ENCODE measurements at places on chromosomes 3 and 15. TPM values are rescaled to one million over a fixed set of nuclear protein-coding genes. Genes with fewer than 3 reads are reported as not detected.

DNA sequence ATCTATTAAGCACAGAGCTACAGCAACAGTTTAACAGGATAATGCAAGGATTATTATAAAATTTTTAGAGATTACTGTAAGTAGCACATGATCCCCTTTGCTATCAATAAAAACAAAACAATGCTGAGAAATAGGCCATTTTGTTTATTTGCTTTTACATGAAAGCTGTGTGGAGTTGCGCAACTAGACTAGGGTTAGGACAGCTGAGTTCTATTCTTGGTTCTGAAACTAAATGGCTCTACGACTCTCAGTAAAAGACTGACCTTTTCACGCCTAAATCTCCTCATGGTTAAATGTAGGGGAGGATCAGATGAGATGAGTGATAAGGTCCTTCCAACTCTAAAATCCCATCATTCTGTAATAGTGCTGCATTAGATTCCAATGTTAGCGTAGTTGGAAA is 25.0 kb downstream of the KCNMB2 start:
- DNase-seq = no peak

- DNase-seq = no peak
Observed at GRCh38 chr3:165125836-165126235, 47.5 kb upstream of the SI start.

DNA sequence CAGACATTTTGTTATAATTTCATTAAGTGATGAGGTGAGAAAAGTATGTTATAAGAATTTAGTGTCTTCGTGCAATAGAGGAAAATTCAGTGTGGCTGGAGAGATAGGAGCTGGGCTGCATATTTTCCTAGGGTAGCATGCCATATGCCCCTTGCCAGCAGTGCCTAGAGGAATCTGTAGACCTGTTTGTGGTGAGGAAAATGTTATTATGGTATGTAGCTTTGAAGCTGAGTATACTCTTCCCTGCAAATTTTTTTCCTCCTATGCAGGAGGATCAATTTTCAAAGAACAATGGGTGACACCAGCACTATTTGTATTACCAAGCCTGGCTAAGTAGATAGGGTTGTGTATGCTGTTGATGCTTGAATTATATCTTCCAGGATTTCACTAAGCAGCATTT is 200.6 kb downstream of the EDEM1 start:
- no peak for DNase-seq

DNA sequence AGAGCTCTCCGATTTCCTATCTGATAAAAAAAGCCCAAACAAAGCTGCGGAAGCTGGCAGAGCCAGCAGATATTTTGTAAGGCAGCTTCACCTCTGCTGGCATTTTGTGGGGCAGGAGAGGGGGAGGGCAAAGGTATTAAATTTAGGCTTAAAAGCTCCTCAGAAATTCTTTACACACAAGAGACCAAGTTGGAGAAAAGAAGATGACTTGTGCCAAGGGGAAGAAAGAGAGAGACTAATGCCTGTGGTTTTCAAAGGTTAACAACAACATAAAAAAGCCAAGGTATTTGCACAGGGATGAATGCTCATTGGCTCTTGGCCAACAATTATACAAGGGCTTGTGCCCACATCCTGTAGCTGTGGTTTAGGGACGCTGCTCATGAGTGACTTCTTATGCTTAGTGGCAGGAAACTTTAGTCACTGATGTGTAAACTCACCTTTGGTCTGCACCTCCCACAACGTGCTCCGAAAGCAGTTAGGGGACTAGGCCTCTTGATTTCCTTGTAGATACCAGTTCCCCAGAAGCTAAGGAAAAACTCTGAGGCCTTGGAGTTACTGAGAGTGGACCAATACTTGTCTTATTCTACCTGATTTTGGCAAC is 152.9 kb downstream of the TPRG1 start:
- no peak for DNase-seq

DNA sequence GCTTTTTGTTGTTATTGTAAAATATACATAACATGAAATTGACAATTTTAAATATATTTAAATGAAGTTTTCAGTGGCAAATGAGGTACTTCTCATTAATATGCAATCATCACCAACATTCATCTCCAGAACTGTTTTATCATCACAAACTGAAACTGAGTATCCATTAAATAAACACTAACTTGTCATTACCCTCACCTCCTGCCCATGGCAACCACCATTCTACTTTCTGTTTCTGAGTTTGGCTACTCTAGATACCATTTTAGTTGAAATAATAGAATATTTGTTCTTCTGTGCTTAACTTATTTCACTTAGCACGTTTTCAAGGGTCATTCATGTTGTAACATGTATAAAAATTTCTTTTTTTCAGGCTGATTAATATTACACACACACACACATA is 834.3 kb downstream of the PLOD2 start:
- no peak for DNase-seq

DNA sequence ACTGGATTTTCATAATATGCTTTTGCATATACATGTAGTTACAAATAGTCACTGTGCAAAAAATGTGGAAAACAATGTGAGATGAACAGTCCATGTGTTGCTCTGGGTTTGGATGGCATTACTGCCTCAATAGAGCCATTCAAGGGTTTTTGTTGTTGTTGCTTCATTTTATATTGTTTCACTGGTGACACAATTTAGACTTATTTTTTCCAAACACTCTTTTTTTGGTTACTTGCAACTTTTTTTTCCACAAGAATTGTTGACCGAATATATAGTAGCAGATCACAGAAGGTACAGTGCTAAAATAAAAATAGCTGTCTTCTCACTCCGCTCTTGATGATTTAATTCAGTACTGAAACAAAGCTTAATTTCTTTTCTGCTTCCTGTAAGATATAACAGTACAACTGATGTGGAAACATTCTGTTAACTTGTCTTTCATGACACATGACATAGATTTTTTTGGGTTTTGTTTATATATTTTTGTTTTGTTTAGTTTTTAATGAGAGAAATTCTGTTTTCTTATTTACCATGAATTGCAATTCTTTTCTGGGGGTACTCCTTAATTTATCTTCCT is 618.6 kb downstream of the NAALADL2 start:
- DNase-seq = no peak

- DNase-seq = no peak
Observed at GRCh38 chr15:93428150-93428549, 339.1 kb upstream of the RGMA start.

GRCh38 chr15:55248895-55249294 is 40.7 kb downstream of the RAB27A start:
- no peak for DNase-seq

GHSR gene
- total RNA-seq = 0.23 TPM
